ENCODE measurements at places on chromosomes 3 and 15. TPM values are rescaled to one million over a fixed set of nuclear protein-coding genes. Genes with fewer than 3 reads are reported as not detected.

Gene DAZL
- not detected for total RNA-seq

Gene SOX14
- total RNA-seq = not detected

Gene FBXW12
- not detected for total RNA-seq

Gene CLDN18
- not detected for total RNA-seq

Gene AMT
- 10.5 TPM for total RNA-seq

Gene SH3GL3
- not detected for total RNA-seq

Gene TF
- 0.34 TPM for total RNA-seq

Gene TMEM158
- not detected for total RNA-seq

Gene CPN2
- not detected for total RNA-seq

Gene ATP13A5
- not detected for total RNA-seq

Gene TRPM1
- total RNA-seq = not detected

DNA sequence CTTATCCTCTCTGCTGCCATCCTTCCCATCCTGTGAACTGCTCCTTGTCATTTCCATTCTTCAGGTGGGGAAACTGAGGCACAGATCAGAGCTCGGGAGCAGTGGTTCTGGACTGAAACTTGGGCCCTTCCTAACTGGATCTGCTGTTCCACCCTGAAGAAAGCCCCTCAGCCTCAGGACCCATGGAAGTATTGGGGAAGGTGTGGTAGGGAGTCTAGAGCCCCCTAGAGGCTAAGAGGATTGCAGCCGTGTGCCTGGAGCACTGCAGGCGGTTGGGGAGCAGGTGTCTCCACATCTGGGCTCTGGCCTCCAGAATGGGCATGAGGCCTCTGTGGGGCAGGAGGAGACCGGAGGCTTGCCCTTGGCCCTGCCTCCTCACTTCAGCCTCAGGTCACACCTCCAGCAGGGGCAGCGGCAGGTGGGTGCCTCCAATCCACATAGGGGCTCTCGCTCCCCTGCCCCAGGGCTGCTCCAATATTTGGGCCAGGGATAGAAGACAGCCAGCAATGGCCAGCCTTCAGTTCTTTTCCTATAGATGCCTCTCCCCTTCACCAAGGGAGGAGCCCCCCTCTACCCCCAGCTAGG, 28.1 kb downstream of the DNAJB8 start:
- DNase-seq = no peak

- DNase-seq = no peak
Measured at GRCh38 chr15:81398910-81399551, 25.0 kb upstream of the TMC3 start.

DNA sequence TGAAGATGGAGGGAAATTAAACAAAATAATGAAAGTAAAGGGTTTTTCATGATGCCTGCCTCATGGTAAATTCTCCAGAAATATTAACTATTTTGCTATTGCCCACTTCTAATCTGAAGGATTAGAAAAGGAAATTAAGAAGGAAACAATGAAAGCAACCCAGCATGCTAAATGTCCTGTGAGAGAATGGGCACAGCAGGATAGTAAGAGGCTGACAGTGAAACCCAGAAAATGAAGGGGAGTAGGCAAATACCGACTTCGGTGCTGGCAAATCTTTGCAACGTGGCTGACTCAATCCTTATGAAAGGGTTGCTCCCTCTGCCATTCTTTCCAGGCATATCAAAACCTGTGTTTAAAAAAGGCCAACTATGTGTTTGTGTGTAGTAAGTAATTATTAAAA, 147.5 kb upstream of the SYNPR start:
- no peak for DNase-seq

DNA sequence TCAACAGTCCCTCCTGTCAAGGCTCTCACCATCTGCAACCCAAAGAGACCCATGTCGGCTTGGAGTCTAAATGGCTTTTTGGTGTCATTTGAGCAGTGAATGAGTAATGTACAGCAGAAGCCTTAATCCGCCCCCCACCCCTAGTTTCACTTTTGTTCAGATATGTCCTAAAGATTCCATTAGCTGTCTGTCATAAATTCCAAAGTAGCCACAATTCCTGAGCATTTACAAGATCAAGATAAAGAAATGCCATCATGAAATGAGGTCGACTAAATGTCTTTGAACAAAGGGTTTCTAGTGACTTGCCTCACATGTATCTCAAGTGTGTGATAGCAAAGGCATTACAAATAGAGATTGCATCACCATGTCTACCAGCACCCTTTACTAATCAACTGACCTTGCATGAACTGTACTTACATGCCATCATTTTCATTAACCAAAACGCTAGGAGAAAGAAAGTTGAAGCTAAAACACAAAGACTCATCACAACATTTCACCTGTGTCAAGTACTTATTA, 123.8 kb upstream of the PHLDB2 start:
- DNase-seq = no peak

GRCh38 chr15:37536967-37537605, 397.4 kb upstream of the TMCO5A start:
- no peak for DNase-seq

- no peak for DNase-seq
Measured at GRCh38 chr15:89378296-89379151, 43.9 kb upstream of the POLG start.

DNA sequence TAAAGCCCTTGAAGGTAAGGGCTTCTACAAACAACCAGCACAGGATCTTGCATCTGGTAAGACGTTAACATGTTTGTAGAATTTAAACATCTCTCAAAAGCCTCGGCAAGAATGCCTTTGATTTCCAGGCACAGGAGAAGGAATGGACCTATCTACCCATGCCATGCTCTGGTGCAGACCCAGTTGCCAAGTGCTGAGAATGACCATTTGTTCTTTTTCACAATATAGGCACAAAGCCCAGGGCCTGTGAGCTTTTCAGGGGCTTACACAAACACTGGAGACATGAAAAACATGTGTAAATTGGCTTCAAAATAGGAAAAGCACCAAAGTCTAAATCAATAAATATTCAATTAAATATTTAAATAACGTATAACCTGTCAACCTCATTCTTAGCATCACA, 266.9 kb upstream of the TTC14 start:
- no peak for DNase-seq

DNA sequence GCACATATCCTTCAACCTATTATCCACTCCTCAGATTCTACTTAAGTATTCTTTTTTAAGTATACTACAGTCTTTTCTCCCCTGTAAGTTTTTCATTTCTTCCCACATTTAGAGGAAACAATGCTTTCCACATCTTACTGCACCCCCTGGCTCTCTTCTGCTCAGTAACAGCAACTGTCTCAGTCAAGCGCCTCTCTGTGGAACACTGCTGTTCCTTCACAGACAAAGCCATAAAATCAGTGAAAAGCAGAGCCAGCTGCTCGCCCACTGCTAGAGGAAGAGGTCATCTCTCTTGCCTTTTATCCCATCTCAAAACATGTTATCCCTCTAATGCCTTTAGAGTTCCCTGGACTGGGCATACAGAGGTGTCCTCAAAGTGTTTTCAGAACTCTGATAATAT, 24.8 kb downstream of the SERP1 start:
- no peak for DNase-seq

DNA sequence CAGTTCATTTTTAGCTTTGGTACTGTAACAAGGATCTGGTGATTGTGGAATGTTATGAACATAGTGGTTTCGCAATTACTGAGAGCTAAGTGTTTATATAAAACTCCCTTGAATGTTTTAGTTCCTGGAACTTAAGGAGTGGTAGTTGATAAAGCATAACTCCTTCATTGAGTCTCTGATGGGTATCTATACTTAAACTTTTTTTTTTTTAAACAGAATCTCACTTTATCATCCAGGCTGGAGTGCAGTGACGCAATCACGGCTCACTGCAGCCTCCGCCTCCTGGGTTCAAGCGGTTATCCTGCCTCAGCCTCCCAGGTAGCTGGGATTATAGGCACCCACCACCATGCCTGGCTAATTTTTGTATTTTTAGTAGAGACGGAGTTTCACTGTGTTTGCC, 11.3 kb downstream of the PRKCI start:
- no peak for DNase-seq

GRCh38 chr15:89034305-89034704, 54.0 kb upstream of the ABHD2 start:
- DNase-seq = no peak

GRCh38 chr15:33612721-33613304, 302.0 kb downstream of the RYR3 start:
- no peak for DNase-seq

DNA sequence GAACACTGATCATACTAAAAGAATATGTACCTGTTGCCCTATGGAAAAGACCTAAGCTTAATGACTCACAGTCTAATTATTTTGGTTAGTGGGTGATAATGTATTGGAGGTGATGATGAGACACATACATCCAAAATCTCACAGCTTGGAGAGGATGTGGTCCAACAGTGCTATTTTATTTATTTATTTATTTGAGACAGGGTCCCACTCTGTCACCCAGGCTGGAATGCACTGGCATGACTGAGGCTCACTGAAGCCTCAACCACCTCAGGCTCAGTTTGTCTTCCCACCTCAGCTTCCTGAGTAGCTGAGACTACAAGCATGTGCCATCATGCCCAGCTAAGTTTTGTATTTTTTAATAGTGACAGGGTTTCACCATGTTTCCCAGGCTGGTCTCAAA, 35.0 kb downstream of the LPP start:
- DNase-seq = no peak

DNA sequence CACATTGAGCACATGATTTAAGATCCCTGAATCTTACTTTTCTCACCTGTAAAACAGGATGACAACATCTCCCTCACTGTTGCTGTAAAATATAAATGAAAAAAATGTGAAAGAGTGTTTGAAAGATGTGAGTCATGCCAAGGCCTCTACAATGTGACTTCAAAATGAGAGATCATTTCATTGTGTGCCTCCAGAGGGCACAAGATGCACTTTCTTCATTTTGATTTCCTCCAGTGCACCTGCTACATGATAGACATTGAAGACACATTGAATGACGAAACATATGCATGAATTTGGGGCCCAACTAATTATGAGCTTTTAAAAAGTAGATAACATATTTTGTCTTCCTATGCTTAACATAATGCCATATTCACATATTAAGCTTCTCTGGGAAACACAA, 170.3 kb downstream of the MOBP start:
- no peak for DNase-seq

DNA sequence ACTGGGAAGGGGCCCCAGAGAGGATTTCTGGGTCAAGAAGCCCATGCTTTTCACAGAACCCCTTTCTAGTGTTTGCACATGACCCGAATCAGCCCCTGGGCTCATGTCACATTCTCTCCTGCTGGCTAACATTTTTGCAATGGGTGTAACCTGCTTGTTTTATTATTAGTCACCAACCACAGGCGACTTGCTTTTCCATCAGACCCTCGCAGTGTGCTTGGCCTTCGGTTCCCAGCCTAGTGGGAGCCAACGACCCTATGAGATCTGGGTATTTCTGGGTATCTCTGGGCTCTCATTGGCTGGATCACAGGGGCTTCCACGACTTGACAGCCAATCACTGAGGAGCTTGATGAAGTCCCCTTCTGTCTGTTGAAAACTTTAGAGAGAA, 11.0 kb upstream of the FBLN2 start:
- DNase-seq = no peak

GRCh38 chr3:30186741-30187219, 419.6 kb upstream of the TGFBR2 start:
- DNase-seq = no peak

DNA sequence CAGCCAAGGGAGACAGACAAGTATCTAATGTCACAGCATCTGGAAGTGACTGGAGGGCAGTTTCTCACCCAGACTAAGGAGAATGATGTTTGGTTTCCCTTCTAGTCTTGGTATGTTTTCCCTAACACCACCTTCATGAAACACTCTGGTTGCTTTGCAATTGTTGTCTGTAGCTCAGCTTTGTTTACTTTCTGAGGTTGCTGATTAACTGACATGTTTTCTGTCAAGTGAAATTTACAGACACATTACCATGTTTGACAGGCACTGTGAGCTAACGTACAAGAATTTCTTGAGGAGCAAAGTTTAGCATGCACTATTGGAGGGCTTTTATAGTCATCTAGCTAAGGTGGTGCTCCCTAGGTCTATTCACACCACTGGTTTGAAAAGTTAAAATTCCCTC, 131.6 kb upstream of the NECTIN3 start:
- no peak for DNase-seq

DNA sequence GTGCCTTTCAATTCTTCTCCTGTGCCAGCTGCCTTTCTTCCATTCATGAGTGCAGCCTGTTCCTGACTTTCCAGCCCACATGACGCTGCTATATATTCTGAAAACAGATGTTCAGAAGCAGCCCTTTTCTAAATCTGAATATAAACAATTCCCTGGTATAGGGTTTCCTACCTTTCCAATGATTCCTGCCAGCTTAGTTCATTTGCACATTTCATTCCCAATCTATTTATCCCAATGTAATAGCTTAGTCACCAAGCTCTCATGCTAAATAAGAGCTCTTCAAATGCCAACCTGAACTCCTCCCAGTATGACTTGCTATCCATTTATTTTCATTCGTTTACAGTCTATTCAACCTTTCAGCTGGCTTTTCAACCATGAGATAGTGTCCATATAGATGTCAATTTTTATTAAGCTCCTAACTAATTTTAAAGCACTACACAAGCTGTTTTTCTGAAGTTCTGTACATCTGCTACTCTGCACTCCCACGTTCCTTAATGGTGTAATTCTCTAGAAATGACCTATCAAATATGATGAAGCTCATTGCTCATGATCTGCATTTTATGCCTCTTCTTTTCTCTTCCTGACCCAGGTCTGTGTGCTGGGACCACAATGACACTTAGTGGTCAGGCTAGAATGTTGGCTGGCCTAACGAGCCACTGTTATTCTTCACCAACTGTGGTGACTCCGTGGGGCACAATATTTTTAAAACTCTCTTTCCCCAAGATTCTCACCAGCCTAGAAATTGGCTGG, 605.0 kb upstream of the TBL1XR1 start:
- no peak for DNase-seq

DNA sequence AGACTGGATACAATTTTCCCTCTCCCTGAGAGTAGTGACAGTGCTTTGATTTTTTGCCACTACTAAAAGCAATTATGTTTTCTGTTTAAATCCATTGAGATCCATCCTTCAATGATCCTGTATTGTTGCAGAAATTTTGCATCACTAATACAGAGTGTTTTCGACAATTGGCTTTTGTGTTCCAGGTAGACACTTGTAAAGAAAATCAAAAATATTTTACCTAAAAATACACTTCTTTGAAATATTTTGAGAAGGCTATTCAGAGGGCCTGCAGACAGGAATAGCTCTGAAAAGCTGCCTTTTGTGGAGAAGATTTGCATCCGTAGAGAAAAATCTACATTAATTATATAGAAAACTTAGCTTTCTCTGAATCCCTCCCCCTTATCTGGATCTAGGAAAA, 66.8 kb upstream of the STRIT1 start:
- DNase-seq = no peak

GRCh38 chr3:64266983-64267382, 41.7 kb upstream of the PRICKLE2 start:
- DNase-seq = no peak

GRCh38 chr3:129579991-129580390, 26.5 kb downstream of the PLXND1 start:
- no peak for DNase-seq

- DNase-seq = no peak
Measured at GRCh38 chr3:23258110-23258509, 55.0 kb downstream of the UBE2E2 start.
